ENCODE measurements at places on chromosomes 1 and 21.

- no peak for DNase-seq
These were observed 35.6 kb upstream of the ADGRL4 start for GRCh38 chr1:79042117-79042516.

DNA sequence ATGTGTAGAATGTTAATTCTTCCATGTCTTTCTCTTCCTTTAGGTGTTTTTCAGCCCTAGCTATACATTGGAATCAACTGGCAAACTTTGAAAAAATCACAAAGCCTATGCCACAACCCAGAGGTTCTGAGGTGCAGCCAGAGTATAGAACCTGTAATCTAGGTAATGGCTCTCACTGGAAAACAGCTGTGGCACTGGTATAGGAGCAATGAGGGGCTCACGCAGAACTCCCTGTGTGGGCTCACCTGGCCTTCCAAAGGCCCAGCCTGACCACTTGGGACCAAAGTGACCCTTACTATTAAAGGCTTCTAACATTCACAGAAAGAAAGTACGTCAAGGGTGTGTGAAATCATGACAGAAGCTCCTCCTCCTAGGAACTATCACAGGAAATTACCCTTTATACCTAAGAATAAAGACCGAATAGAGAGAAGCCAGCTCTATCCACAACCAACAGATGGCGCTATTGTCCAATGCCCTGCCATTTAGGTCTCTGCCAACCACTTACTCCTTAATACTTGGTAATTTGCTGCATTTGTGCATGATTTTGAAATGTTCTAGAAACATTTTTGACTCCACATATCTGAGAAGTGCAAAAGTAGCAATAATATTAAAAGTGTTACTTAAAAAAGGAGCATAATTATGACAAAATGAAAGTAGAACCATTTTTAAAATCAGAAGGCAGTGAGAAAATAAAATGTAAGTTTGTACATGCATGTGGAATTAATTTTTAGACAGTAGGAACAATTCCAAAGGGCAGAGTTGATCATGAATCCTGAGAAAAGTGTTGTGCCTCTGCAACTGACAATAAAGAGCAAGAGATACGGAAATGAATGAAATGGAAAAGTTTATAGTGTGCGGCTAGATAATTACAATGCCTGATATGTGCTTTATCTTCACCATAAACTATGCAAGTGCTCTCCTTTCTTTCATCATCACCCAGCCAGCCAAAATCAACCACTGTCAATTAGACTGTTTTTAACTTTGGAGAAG is 93.1 kb upstream of the HAO2 start:
- peak; percentile 8 for DNase-seq

- peak; percentile 86 for DNase-seq
These were observed 34.7 kb downstream of the TOMM20 start for GRCh38 chr1:235093696-235094592.

DNA sequence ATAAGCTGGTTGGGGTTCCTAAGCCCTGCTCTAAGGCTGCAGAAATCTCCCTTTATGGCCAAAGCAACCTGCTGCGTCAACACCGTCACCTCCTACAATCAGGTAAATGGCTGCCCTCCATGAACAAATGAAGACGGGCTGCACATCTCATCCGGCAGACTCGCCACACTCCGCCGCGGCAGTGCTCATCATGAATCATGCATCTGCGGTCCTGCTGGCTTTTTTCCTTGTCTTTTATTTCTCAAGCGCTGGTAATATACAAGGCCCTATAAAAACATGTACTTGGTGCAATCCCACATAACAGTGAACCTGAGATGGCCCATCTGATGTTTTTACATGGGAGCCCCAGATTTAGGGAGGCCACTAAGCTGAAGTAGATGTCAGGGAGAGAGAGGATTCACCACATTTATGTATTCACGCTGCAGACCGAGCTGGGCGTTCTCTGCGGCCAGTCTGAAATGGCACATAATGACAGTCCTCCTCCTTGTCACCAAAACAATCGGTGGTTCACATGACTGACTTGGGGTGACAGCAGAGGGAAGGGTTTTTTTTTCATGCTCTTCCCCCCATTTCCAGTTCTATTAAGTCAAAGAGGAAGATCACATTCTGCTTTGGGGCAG is 91.6 kb downstream of the KAZN start:
- DNase-seq: no peak

DNA sequence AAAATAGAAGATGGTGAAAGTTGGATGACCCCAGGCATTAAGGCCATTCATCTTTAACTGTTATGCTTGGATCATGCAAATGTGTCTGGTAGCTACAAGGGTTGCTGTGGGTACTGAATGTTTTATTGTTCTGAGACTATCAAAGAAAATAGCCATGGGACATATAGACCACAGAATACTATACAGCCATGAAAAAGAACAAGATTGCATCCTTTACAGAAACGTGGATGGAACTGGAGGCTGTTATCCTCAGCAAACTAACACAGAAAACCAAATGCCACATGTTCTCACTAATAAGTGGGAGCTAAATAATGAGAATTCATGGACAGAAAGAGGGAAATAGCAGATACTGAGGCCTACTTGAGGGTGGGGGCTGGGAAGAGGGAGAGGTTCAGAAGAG is 249.0 kb downstream of the LTN1 start:
- no peak for DNase-seq
